Ammon's horn (tissue), 1 donor: ENCODE measurements at places on chromosomes 13 and 19.

DNA sequence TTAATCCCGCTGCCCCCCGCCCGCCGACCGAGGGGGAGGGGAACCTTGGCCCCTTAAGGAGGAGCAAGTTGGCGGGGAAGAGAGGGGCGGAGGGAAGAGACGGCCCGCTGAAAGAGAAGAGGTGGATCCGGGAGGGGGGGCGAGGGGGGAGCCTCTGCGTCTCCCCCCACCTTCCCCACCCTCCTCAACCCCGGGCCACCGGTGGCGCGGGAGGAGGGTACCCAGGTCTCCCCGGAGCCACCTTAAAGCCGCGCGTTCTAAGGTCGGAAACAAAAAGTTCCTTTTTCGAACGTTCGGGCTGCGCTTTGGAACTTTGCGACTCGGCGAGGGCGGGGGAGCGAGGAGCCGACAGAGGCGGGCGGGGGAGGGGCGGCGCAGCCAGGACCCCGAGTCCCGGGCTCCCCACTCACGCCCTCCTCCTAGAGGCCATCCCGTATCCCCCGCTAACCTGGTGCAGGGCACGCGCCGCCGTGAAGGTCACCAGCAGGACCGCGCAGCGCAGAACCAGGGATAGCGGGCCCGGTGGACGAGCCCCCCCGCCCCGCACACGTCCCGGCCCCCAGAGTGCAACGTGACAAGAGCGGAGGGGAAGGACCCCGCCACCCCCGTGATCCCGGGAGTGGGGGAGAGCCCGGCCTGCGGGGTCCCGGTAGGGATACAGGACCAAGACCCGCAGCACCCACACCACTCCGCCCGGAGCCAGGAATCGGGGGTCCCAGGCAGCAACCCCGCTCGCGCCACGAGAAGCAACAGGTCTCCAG lies 659 bp downstream of the ERF start:
- DNase-seq, result no peak

DNA sequence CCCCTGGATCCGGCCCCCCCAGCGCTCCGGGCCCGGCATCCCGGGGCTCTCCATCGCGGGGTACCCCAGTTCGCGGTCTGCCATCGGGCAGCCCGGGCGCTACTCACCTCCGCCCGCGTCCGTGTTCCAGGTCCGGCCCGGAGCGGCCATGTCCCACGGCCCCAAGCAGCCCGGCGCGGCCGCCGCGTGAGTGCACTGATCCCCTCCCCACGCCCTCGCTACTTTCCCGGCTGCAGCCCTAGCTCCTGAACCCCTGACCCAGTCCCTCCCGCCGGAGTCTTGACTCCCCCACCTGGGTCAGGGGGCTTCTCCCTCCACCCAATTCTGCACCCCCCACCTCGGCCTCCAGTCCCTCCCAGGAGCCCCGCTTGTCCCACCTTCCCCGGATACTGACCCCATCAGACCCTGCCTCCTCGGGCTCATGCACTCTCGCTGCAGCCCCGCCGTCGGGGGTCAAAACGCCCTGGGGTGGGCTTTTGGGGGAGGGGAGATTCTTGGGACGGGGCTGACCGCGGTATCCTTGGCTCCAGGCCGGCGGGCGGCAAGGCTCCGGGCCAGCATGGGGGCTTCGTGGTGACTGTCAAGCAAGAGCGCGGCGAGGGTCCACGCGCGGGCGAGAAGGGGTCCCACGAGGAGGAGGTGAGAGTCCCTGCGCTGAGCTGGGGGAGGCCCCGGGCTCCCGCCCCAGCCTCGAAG lies 566 bp downstream of the HMG20B start:
- no peak for DNase-seq

GRCh38 chr19:16073988-16074387 lies 2.3 kb upstream of the TPM4 start:
- peak; percentile 41 for DNase-seq

- DNase-seq, result no peak
Observed at GRCh38 chr19:44792281-44792680, 14.6 kb downstream of the CBLC start.

- DNase-seq, result no peak
Observed at GRCh38 chr13:44837250-44837649, 152.0 kb downstream of the NUFIP1 start.

DNA sequence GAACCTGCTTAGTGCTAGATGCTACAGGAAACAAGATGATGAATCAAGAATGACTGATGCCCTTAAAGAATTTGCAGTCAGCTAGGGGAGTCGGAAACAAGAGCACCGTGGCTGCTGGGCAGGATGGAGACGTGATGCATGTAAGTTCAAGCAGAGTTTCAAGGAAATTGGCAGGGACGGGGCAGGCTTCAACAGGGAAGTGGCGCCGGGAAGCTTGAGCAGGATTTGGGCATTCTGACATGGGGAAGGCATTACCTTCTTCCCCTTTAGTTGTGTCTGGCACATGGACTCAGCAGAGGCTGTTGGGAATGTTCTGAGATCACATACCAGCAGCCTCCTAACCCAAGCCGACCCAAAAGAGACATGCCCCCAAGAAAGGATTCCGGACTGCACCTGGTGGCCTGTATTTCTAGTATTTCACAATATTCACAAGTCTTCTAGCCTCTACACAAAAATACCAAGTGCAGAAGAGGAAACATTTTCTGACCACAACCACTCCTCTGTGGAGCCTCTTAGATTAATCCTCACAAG lies 138.2 kb downstream of the CRYL1 start:
- no peak for DNase-seq

DNA sequence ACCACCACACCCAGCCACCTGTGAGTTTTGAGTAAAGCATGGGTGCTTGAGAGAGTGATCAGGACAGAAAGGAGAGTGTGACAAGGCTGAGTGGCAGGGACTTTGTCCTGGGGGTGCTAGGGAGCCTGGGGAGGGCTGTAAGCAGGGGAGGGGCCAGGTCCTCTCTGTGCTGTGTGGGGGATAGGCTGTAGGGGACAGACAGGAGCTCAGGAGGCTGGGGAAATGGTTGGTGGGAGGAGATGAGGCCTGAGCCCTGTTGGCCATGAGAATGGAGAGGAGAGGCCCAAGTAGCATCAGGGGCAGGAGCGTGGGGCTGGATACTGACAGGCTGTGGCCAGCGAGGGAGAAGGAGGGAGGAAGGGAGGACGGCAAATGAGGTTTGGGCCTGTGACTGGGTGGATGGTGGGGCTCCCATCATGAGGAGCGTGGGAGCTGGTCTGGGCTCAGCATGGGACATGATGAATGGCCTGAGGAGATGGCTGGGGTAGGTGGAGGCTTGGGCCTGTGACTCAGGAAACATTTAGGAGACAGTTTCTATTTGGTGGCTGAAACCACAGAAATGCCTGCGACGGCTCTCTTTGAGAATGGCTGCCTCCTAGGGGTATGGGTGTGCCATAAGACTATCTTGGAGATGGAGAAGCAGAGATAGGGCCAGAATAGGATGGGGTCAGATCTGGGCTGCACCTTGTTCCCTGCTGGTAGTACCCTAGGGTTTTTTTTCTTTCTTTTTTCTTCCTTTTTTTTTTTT lies 25.0 kb downstream of the GRIN2D start:
- DNase-seq, result no peak

DNA sequence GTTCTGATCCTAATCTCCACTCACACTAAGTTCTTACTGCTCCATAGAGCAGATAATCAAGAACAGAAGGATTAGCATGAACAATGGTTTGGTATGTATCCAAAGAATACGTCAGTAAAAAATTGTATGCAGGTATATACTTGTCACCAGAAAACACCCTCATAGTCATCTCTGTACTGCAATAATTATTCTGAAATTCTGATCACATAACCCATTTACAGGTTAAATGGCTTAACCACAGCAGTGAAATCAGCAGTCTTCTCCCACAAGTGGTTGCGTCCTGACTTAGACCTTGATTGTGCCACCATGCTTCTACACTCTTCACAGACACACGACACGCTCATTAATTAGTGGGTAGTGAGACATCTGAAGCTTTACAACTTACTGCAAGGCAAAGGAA lies 50.9 kb downstream of the LNX2 start:
- DNase-seq, result no peak

- DNase-seq, result no peak
Observed at GRCh38 chr13:111907341-111907880, 159.5 kb upstream of the SOX1 start.

GRCh38 chr13:34409496-34410182 lies 532.4 kb upstream of the NBEA start:
- DNase-seq, result no peak

DNA sequence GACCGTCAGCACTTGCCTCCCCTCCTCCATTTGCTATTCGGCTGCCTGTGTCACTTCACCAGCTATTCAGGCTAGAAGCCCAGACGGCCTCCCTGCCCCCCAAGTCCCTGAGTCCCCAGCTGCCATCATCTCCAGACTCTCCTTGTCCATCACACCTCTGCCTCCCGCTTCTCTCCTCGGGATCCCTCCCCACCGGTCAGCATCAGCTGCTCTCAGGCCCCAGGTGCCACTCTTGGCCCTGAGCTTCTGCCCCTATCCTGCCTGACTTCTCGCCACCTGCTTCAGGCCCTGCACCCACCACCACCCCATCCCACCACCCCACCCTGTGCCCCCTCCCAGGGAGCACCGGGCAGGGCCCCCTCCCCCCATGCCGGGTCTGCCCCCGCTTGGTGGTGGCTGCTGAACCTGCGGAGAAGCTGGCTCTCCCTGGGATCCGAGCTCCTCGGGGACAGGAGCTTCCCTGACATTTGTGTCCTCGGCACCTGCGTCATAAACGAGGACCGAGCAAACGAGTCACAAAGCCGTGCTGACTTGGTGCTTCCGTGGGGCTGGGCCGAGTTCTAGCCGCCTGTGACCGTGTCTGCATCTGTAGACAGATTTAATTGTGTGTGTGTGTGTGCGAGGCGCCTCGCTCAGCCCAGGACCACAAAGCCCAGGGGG lies 70.3 kb upstream of the MCF2L start:
- no peak for DNase-seq

DNA sequence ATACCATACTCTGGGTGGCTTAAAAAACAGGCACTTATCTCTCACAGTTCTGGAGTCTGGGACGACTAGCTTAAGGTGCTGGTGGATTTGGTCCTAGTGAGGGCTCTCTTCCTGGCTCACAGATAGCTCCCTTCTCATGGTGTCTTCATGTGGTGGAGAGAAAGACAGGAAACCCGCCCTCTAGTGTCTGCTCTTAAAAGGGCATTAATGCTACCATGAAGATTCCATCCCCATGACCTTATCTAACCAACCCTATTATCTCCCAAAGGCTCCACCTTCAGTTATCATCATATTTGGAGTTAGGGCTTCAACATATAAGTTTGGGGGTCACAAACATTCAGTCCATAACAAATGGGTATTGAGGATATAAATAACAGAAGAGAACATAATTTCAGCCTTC lies 139.4 kb downstream of the HS6ST3 start:
- DNase-seq, result no peak

GRCh38 chr19:3669947-3670795 lies 30.1 kb downstream of the PIP5K1C start:
- no peak for DNase-seq

GRCh38 chr13:70170689-70171088 lies 62.4 kb upstream of the KLHL1 start:
- DNase-seq, result no peak

DNA sequence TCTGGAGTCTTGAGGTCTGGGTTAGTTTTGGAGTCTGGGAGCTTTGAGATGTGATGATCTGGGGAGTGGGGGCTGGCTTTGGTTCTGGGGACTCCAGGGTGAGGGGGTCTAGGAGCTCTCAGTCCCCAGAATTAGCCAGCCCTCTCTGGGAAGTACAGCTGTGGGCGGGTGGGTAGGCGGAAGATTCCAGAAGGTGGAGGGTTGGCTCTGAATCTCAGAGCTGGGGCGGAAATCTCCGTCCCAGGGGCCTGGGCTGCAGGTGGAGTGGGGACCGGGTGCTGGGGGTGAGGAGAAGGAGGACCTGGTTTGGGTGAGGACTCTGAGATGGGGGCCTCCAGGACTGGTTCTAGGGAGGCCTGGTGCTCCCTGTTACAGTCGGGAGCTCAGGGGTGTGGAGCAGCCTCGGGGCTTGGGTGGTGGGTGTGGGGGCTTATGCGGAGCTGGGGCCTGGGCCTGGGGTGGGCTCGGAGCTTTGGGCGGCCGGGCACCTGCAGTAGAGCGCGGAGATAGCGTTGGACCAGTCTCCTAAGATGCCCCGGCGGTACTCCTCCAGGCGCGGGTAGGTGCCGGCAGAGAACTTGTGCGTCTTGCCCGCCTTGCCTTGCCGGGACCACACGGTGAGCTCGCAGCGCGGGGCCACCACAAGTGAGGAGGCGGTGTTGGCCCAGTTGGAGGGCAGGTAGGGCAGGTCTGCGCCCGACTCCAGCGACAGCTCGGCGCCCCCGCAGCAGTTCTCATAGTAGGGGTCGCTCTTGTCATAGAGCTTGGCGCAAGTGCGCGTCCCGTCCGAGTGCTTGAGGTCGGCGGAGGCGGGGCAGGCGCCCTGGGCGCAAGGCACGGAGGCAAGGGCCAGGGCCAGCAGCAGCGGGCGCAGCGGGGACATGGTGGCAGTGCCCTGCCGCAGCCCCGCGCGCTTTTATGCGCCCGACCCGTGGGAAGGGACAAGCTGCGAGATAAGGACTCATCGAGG lies at the start of gene SYCN:
SYCN (minus strand) TSS at position 892 of the 970 bp plus-strand sequence; CDS start at position 883, 9 bp downstream.
- DNase-seq, result no peak

- no peak for DNase-seq
Observed at GRCh38 chr13:108985166-108985565, 355.8 kb downstream of the MYO16 start.

GRCh38 chr13:30121666-30122065 lies 185.7 kb downstream of the KATNAL1 start:
- DNase-seq, result no peak

DNA sequence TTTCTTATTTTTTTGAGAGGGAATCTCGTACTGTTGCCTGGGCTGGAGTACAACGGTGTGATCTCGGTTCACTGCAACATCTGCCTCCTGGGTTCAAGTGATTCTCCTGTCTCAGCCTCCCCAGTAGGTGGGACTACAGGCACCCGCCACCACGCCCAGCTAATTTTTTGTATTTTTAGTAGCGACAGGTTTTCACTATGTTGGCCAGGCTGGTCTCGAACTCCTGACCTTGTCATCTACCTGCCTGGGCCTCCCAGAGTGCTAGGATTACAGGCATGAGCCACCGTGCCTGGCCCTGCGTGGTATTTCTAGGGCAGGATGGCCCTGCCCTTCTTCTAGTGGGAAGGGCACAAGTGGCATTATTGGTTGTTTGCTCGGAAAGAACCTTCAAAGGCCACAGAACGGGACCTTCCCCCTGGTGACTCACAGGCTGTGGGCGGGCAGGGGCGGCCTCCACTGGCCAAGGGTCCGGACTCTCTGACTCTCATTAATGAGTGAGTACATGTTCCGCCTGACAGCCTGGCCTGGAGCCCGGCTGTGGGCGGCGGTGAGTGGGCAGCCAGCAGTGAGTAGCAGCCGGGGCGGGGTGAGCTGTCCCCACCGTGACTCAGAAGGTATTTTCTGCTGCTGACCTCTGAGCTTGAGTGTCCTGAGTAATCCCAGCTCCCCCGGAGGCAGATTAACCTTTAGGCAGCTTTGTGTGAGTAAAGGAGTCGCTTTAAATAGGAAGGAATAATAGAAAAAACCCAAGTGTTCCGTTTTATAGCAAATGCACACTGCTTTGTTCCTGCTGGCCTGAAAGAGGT lies 5.1 kb downstream of the DOT1L start:
- peak; percentile 93 for DNase-seq

- no peak for DNase-seq
Observed at GRCh38 chr19:56097306-56097705, 23.8 kb downstream of the ZNF787 start.
